Cortex of kidney (tissue), 1 donor: ENCODE measurements at places on chromosomes 3 and 15.

DNA sequence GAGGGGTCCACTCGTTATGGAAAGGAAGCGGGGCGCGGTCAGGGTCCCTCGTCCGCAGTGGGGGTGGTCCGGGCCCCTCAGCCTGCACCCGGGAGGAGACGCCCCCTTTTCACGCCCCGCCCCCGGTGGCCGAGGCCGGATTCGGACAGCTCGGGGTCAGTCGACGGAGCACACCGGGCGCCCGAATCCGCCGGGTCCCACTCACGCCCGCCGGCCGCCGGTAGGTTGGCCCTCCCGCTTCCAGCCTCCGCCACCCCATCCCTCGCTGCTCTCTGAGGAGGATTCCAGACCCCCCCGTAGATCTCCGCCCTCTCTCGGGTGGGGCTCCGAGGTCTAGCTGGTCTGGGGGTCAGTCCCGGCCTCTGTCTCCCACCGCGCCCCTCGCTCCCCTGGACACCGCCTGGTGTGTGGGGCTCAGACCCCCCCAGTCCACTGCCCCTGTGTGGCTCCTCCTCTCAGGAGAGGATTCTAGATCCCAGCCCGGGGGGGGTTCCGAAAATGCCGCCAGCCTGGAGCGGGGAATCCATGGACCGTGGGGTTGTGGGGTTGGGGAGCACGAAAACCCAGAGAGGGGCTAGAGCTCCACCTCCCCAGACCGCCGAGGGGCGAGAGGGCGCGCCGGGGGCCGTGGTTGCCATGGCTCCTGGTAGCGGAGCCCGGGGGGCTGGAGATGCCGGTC is 725 bp downstream of the CHL1 start:
- no peak for DNase-seq

DNA sequence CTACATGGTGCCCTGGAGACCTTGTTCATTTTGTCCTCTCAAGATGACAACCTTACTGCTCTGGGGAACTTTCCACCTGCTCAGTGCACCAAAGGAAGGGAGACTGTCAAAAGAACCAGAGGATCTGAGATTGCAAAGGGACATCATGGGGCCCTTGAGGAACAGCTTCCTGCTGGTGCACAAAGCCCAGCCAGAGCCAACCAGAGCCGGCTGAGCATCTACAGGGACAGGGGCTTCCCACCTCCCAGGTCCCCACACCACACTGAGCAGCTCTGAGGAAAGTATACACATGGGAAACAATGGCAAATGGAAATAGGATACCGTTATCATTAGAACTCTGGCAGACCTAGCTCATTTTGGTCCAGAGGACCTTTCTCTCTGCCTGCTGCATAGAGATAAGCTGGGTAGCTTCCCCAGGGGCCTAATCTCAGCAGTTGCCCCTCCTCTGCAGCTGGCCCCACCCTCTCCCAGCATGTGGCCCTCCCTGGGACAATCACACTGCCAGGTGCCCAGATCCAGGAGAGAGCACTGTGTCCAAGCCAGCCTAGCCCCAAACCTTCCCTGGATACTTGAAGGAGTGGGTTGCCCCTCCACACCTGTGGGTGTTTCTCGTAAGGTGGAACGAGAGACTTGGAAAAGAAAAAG is 123.4 kb upstream of the PRR20G start:
- no peak for DNase-seq

DNA sequence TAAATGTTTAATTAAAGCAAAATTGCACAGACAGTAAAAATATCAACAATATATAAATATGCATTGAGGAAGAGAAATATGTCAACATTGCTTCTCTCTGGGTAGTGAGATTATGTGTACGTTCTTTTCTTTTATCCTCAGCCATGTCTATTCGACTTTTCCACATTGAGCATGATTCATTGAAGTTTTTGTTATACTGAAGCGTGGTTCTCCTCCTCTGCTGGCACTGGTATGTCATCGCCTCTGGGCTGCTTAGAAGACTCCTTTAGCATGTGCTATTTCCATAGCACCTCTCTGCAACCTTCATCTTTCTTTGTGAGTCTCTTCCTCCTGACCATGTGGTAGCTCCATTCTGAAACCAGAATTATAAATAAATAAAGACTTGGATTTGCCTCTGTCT is 65.8 kb upstream of the AKAP13 start:
- DNase-seq = no peak

- DNase-seq = no peak
These were observed 374.0 kb downstream of the SV2B start for GRCh38 chr15:91473894-91474545.

- no peak for DNase-seq
These were observed 5.6 kb upstream of the ZNF80 start for GRCh38 chr3:114242947-114243346.

GRCh38 chr3:22966349-22966748 is 236.8 kb upstream of the UBE2E2 start:
- no peak for DNase-seq

- DNase-seq = no peak
These were observed 82.8 kb upstream of the CDV3 start for GRCh38 chr3:133490468-133491351.

- DNase-seq = no peak
These were observed 41.4 kb downstream of the SACM1L start for GRCh38 chr3:45730409-45731154.
